Activated CD8-positive, alpha-beta memory T cell treated with anti-CD3 and anti-CD28 coated beads for 48 hours (primary cell): ENCODE measurements at places on chromosomes 12 and 14.

GRCh38 chr12:104602896-104603295 is 146.1 kb downstream of the CHST11 start:
- DNase-seq: no peak

- DNase-seq: no peak
Measured at GRCh38 chr14:28758253-28758884, 8.2 kb upstream of the FOXG1 start.

- DNase-seq: no peak
Measured at GRCh38 chr12:123967121-123967586, 5.5 kb downstream of the CCDC92 start.

DNA sequence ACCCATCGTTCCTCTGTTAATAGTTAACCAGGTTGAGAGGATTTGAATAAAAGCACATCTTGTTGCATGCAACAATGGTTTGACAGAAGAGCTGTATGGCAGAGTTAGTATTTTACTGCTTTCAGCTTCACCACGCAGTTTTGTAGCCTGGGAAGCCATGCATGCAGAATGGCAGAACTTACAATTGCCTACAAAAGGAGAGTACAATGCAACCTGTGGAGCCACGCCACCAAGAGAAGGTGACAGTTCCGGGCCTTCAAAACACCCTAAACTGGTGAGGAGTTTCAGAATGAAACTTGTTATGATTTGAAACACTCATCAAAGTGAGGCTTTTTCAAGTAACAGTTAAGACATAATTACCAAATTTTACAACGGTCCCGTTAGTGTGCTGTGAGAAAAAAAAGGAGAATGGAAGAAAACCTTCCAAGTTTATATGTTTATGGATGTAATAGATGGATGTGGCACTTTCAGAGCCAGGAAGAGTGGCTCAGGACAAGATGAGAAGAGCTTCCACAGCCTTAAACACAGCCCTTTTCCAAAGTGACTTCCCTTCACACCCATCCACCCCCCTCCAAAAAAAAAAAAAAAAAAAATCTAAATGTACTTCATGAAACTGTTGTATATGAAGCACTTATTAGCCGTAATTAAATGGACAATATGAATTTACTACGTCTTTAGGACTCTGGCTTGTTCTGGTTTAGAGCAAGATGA is 158.7 kb downstream of the EGLN3 start:
- no peak for DNase-seq

DNA sequence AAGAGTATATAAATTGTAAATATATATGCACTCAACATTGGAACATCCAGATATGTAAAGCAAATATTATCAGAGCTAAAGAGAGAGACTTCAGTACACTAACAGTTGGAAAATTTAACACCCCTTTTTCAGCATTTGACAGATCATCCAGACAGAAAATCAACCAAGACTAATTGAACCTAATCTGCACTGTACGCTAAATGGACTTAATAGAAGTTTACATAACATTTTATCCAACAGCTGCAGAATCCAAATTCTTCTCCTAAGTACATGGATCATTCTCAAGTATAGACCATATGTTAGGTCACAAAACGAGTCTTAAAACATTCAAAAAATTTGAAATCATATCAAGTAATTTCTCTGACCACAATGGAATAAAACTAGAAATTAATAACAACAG is 229.1 kb upstream of the CLEC14A start:
- no peak for DNase-seq

GRCh38 chr12:59388176-59388575 is 207.7 kb upstream of the SLC16A7 start:
- no peak for DNase-seq

DNA sequence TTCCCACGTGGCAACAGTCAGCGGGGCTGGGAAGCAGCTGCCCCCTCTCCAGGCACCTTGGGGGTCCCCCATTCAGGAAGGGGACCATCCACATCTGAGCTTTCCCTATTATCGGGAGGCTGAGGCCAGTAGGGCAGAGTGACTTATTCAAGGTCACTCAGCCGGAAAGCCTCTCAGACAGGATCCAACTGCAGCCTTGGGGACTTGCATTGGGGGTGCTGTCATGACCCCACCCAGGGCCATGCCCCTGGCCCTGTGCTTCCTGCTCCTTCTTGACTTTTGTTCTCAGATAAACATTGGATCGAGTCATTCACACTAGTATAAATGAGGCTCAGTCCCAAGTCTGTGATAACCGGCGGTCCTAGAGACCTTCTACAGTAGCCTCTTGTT is 12.6 kb downstream of the BEGAIN start:
- DNase-seq: no peak

GRCh38 chr12:5614256-5614655 is 182.3 kb downstream of the NTF3 start:
- DNase-seq: no peak

DNA sequence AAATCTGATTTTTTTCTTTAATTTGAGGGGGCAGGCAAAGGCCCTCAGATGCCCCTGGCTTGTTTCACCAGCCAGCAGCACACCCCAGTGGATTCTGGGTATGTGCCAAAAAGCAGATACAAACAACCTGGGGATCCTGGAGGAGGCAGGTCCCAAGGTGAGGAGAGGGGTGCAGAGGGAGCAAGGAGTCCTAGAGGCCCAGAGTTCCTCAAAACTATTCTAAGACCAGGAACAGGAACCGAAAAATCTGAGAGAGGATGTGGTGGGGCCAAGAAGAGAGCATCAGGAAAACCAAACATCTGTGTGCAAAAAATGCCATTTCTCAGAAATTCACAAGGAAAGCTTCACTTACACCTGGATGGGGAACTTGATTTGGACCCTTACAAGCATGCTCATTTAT is 8.2 kb downstream of the KCNA5 start:
- no peak for DNase-seq
